ENCODE measurements at places on chromosomes 6 and 20.

GRCh38 chr6:106163446-106163965 is 77.4 kb downstream of the PRDM1 start:
- DNase-seq = peak; percentile 34

DNA sequence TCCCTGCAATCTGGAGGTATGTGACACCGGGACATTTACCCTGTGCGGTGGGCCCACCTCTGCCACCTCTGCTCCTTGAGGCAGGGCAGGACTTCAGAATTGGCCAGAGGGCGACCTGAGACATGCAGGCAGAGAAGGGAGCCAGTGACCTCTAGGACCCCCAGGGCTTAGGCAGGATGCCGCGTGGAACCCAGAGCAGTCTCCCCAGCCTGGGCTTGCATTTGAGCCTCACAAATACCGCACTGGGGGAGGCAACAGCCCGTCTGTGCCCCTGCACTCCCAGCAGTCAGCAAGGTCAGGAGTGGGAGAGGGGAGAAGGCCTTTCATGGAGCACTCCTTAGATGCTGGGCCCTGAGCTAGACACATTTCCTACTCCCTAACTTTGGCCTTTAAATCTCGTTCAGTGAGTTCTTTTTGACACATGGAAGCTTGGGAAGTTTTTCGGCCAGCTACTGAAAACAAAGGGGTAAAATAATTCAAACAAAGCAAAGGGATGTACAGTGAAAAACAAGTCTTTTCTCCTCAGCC is 41.7 kb downstream of the C20orf203 start:
- no peak for DNase-seq

- no peak for DNase-seq
Measured at GRCh38 chr20:33465481-33466302, 22.1 kb upstream of the SNTA1 start.

DNA sequence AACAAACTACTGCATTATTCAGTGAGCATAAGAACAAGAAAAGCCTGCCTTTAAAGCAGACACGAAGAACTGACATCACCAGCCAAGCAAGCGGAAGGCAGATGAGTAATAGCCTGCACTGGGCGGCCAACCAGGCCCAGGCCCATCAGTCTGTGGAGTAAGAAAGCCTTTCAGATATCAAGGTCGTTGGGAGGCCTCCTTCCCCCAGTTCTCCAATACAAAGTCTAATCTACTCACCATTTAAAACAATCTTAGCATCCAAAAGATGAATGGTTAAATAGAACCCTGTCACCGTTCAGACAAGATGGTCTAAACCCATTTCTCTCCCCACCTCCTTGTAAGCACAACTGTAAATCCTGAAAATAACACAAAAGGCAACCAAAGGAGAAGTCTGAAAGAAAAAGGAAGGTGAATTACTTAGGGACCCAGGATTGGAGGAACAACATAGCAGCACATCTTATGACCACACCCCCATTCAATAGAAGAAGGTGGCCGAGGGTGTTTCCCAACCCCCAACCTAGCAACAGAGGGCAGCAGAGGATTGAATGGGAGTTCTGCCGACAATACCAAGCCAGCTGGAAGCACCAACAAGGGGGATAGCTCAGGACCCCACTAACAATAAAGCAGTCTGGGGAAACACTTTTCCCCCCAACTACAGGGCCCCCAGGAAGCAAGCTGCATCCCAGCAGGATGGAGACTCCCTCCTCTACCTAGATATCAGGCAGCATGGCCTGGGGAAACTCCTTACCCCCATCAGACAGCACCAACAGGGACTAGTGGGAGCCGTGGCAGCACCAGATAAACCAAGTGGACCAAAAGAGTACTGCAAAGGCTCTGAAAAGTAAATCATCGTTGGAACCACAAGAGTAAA is 67.9 kb downstream of the ZHX3 start:
- DNase-seq = peak; percentile 28

DNA sequence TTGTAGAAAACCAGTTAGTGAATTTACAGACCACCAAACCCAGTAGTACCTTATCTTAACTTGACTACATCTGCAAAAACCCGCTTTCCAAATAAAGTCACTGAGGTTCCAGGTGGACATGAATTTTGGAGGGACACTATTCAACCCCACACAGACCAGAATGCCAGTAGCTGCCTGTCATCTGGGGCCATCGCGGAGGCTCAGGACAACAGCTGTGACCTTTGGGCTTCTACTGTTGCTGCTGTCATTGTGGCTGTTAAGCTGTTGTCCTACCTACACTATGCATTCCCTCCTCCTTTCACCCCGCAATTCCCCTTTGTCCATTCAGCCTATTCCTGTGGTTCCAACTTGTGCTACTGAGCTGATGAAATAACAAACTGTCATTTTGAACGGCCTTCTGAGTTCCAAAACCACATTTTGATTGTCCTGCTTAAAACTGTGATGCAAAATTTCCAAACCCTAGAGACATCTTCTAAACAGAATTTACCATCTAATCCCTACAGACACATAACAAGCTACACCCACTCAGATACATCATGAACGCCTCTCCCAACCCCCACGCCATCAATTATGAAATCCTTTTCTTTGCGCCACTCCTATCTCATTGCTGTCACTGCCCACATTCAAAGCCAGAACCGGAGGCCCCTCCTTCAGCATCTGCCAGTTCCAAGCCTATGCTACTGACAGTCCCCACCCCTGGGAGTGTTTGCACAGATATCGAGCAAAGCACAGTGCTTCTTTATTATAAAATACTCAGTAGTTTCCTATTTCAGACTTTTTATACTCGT is 125.0 kb downstream of the C6orf118 start:
- DNase-seq = no peak

DNA sequence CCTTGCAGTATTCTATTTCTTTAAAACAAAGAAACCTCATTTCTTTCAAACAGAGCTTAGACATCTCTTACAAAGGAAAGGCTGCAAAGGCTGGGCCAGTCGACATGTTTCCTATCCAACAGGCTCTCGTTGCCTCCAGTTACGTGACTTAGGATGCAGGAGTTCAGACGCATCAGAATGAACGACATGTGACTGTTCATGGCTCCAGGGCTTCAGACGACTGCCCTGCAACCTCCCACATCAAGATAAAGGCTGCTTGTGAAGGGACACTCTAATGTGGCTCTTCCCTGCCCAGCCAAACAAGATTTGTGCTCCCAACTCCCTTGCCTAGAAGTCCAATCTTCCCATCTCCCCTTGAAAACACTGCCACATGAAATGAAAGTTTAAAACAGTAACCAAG is 14.3 kb upstream of the NEDD9 start:
- DNase-seq = no peak

DNA sequence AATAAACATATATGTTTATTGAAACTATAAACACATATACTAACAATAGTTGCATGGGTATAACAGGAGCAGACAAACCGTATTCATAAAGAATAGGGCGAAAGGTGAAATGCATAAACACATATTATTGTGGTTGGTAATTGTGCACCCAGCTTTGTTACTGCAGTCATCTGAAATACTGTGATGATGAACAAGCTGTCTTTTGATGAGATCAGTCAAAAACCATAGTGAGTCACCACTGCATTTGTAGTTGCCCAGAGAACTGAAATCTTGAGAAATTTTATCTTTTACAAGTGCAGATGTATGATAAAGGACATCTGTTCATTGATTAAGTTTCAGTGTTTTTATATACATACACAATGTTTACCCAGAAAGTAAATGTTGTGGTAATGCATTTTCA is 133.7 kb downstream of the MYO6 start:
- DNase-seq = no peak

GRCh38 chr6:712805-713204 is 19.9 kb upstream of the EXOC2 start:
- DNase-seq = no peak

DNA sequence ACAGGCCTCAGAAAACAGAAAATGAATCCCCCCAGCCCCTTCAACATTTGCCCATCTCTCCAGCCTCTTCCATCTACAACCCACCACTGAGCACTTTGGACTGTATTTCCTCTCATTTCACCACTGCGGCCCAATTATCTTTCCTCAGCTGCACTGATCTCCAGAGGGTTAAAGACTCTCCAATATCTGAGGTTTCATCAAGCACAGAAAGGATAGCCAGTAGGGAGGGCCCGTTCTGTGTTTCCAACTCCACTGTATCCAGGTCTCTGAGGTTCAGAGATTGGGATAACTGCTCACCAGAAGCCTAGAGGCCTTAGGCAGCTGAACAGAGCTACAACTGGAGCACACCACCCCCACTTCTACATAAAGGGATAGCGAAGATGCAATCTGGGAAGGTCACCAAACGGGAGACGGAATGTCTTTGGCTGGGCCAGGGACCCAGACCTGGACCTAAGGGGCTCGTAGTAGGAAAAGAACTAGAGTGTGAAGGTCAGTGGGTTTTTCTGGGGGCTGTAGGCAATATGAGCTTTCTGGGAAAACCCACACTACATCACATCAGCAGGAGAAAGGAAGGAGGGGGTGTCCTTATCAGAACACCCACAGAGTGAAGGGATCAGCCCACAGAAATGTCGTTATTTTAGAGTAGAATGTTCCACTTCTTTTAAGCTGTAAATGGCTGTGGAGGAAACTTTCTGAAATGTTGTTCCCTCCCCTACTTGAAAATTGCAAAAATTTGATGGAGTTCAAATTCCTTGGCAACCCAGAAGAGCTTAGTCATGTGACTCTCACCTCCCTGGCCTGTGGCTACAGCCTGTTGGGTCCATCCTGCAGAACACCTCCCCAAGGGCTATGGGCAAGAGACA is 7.3 kb downstream of the KCNK5 start:
- no peak for DNase-seq

- DNase-seq = no peak
Measured at GRCh38 chr6:43847741-43848630, 78.0 kb downstream of the VEGFA start.

GRCh38 chr6:75418233-75418632 is 75.4 kb downstream of the FILIP1 start:
- no peak for DNase-seq

DNA sequence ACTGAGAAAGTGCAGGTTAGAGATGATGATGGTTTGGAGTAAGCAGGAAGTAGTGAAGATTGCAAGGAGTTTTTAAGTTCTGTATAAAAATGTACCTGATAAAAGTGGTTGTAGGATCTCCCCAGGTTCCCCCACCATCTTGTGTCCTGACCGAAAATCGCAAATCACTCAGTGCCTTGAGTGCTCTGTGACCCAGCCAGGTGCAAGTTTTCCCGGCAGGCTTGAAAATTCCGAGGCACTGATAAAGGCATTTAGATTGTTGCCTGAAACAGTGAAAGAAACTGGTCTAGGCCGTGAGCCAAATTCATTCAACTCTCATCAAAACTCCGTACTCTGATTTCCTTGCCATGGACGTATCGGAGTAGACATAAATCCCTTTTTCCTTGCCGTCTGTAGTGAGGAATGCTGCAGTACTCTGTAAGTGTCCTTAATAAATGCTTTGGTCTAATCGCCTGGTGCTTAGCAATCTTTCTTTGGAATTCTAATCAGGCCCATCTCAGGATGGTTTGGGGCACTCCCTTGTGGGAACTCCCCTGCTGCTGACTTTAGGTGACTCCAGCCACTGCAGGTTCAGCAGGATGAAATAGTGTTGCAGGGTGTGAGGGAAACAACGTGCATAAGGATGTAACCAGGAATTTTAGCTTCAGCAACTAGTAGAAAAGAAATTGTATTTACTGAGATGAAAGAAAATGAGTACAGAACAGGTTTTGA is 1199.8 kb upstream of the MAP3K7 start:
- DNase-seq = no peak

DNA sequence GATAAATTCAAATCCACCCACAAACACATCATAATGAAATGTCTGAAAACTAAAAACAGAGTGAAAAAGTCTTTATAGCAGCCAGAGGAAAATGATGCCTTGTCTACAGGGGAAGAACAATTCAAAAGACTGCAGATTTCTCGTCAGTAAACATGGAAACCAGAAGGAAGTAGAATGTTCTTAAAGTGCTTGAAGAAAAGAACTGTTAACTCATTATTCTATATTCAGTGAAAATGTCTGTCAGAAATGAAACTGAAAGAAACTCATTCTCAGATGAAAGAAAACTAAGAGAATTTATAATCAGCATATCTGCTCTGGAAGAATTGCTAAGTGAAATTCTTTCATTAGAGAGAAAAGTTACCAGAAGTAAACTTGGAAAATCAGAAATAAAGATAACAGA is 416.1 kb downstream of the TBC1D32 start:
- no peak for DNase-seq

DNA sequence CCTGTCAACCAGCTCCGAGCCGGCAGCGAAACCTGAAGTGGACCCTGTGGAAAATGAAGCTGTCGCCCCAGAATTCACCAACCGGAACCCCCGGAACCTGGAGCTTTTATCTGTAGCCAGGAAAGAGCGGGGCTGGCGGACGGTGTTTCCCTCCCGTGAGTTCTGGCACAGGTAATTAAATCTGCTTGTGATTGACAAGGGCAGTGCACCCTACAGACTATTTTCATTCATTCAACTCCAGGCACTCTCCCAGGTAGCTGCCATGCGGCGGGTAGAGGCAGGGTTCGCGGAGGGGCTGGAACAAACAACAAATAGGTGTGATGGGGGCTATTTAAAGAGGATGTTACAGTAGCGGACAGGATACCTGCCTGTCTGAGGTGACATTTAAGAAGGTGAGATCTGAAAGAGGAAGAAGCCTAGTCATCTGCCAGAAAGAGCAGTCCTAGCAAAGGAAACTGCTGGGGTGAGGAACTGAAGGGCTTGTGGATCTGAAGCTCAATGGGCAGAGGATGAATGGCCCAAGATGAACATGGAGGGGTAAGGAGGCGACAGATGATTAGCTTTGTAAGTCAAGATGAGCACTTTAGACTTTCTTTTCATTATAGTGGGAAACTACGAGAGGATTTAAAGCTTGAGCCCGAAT is 810 bp downstream of the MRPL18 start:
- DNase-seq = no peak

- DNase-seq = no peak
Measured at GRCh38 chr6:1346558-1347091, 34.7 kb downstream of the FOXQ1 start.

DNA sequence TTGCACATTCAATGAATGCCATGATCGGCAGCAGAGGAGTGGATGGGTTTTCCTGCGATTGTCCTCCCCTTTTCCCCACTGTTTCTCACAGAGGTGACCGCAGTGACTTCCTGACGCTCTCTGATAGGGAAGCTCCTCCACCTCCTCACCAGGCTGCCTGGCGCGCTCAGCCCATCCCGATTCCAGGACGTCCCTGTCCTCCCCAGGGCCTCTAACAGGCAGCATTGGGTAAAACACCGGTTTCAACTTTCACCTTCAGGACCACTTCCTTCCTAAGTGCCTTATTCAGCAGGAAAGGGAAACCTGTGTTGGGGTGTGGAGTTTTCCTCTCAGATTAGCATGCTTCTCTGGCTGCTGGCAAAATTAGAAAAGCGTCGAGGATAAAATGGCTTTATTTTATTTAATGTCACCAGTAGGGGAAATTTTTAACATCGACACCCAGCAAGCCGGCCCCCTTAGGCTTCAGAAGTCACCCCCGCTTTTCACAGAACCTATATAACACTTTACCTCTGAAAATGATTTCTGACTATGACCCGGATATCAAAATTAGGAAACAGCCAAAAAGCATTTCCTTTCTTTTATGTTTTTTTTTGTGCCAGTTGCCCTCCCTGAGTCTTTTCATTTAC is 570.4 kb upstream of the GJE1 start:
- no peak for DNase-seq
